LHCN-M2 (cell line): ENCODE measurements at places on chromosomes 4 and X.

DNA sequence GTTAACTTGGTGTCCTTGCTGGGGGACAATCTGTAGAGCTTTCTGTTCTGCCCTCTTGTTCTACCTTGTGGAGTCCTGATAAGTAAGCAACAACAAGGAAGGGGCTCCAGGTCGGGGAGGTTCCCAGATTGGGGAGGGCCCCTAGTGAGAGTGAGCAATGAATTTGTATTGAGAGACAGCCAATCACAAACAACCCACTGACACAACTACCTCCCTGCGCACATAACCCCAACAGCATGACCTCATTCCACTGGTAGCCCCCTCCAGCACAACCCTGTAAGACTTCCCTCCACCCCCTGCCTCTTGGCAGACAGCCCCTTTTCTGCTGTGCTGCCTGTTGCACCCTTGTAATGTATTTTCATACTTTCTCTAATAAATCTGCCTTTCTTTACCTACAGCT, 19.7 kb upstream of the PNPLA4 start:
- DNase-seq = no peak

DNA sequence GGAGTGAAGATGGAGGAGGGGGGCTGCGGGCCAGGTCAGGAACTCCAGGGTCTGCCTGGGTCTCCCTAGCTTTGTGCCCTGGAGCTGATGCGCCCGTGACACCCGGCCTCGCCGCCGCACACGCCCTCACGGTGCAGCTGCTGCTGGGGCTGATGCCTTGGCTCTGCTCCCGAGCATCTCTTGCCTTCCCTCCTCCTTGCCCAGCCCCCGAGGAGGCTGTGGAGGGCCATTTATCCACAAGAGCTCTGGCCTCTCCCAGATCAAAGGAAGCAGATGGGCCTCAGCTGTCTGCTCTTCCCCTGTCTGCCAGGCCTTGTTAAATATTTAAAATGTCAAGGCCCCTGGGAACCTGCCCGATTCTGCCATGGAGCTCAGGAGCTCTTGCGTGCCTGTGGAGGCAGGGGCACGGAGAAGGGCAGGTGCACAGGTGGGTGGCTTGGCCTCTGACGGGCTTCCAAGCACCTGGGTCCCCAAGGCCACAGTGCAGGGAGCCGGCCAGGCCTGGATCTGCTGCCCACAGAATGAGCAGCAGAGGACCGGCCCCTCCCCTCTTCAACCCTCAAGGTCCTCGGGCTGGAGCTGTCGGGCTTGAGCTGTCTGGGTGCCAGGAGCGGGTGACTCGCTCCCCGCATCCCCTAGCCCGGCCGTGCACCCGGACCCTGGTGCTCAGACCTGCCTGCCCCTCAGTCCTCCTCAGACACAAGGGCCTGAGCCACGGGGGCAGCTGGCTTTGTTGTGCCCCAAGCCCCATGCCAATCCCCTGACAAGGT, 20.3 kb downstream of the ATP2B3 start:
- DNase-seq = peak; percentile 19

DNA sequence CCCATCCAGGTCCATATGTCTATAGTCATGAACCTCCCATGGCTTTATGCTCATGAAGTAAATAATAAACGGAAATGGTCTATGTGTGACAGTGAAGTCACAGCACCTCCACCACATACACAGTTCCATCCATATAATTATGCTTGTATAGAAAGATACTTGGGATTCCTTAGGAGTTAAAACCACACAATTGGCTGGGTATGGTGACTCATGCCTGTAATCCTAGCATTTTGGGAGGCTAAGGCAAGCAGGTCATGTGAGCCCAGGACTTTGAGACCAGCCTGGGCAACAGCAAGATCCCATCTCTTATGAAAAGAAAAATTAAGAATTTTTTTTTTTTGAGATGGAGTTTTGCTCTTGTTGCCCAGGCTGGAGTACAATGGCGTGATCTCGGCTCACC, 55.6 kb upstream of the RBM47 start:
- peak; percentile 47 for DNase-seq

DNA sequence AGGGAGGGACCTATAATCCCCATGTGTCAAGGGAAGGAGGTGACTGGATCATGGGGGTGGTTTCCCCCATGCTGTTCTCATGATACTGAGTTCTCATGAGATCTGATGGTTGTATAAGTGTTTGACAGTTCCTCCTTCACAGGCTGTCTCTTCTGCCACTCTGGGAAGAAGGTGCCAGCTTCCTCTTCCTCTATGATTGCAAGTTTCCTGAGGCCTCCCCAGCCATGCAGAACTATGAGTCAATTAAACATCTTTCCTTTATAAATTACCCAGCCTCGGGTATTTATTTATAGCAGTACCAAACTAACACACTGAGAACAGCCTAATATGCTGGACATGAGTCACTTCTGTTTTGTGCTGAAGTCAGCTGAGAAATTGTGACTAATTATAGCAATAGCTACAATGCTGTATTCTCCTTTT, 656.9 kb upstream of the CPEB2 start:
- DNase-seq = peak; percentile 82

DNA sequence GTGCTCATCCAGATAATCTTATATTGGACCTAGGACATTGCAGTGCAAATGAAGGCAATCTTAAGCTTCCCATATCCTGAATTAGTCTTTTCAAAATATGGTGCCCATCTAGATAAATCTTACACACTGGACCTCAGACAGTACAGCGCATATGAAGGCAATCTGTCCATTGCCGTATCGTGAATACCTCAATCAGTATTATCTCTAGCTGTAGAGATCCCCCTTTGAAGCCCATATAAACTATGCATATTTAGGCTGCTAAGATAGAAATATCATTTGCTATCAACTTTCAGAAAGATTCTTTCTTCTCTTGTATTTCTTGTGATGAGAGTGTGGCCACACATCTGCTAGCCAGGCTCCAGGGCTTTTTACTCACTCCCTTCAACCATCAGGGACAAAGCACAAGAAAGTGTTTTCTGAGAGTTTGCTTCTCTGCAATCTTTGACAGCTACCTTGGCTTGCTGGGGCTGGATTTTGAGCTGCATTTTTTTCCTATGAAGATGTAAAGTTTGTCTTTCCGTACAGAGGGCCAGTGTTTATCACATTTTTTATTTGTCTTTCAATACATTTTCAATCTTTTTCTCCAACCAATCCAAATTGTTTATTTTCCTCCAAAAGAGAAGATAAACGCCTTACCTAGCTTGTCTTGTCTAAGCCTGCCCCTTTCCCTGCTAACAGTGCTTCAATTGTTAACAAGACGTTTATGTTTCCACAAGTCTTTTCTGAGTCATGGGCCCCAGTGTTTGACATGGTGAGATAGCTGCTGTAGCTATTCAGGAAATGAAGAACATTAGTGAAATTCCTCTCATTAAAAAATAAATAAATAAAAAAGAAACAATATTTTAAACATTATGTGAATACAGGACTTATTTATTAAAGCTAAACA, 57.6 kb upstream of the FAT1 start:
- peak; percentile 48 for DNase-seq

DNA sequence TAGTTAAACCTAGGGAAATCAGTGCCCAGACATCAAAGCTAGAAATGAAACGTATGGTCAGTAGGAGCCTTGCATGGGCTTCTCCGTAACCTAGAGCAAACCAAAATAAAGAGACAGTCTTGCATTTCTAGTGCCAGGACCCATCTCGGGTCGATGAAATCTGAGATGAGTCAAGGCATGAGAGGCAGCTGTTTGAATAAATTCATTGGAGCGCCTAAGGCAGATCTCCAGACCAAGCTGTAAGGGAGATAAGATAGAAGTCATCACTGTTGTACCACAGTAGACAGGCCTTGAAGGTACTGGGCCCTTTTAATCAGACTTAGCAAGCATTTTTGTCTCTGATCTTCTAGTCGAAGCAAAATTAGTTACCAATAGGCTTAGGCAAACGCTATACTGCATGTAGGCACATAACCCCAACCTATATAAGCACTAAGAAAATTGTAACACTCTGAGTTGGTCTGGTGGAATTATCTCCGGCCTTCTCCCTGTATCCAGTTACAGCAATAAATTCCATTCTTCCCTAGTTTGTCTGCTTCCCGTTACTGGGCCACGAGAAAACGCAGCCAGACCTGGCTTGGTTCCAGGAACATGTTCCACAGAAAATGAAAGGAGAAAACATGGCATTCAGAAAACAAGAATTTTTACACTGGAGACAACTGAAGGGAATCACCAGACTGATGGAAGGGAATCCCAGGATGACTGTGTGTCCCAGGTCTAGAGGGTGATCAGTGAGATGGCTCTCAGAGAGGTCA, 21.1 kb upstream of the PAPSS1 start:
- DNase-seq = peak; percentile 84

GRCh38 chrX:81238166-81238565, 36.3 kb downstream of the SH3BGRL start:
- DNase-seq = no peak

DNA sequence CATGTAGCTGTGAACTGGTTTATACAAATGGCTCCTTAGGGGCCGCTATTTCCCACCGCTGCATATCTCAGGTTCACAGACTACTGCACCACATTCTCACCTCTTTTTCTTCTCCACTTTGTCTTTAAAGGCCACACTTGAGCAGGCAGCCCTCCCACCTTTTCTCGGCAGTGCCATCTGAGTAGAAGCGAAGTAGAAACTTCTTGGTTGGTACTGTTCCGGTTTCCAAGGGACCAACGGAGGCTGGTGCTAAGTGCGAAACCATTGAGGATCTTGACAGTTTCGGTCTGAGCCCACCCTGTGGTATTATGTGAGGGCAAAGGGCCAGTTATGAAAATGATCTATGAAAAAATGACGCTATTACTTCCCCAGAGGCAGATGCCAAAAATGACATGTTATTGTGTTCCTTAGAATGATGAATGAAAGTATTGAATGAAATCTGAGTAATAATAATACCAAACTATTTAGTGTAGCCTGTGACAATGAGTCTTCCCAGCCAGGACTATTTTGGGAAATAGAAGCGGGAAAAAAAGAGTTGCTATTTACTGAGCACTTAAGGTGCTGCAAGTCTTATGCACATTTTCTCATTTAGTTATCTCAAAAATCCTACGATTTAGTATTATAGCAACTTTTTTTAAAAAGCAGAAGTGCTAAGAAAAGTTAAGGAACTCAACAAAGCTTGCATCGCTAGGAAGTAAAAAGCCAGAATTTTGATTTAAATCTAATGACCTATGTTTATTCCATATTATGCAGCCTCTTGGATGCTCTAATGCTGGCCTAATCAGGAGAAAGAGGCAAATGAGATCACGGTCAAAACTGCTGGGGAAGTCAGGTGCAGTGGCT, 29.6 kb upstream of the CHRNA9 start:
- DNase-seq = no peak

DNA sequence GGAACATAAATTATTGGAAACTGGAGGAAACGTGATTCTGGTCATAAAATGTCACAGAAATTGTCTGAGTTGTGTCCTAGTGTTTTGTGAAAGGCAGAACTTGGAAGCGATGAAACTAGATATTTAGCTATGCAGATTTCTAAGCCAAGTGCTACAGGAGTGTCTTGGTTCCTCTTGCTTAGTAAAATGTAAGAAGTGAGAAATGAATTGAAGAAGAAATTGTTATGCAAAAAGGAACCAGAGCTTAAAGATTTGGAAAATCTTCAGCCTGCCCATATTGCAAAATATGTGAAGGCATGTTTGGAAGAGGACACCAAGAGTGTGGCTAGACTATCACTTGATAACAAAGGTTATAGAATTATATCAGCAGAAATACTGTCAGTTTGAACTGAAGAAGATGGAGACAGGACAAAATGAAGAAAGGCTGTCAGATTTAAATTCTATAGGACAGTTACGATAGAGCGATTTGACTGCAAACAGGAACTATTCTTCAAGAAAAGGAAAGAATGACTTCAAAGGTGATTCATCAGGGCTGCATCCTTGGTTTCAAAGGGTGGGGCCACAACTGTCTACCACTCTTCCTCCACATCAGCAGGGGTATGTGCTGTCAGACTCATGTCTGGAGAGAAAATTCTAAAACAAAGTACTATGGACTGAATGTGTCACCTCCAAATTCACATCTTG, 9.4 kb upstream of the CDS1 start:
- peak; percentile 18 for DNase-seq

- DNase-seq = no peak
Observed at GRCh38 chrX:136679531-136679930, 31.6 kb downstream of the CD40LG start.

GRCh38 chrX:38055170-38055847, 49.0 kb downstream of the SYTL5 start:
- peak; percentile 68 for DNase-seq

DNA sequence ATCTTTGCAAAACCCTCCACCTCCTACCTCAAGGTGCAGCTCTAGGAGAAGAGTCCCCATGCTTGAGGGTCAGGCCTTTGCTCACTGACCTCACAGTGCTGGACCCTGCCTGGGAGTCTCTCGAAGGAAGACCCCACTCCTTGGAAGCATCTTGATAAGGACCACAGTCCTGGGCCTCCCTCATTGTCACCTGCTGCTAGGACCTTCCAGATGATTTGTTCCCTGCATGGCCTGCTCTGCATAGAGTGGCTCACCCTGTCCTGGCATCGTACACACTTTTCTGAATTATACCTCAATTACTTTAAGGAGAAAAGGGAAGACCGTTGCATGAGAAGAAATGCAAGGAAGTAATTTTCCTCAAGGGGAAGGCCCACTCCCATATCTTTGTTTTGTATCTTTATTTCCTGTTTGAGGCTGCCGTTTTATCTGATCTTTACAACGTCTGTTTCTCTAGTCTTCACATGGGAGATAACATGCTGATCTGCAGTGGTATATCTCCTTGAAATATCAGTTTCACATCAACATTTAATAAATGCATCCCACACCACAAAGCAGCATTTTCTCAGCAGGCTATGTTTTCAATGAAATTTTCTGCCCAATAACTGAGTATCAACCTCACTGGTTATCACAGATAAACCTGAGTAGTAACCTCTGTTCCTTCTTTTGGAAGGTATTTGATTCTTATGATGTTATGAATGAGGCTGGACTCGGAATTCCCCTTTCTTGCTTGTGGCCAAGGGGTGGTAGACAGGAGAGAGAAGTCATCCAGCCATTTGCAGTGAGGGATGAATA, 15.0 kb upstream of the AKAP17A start:
- no peak for DNase-seq

- peak; percentile 9 for DNase-seq
Observed at GRCh38 chr4:244471-244870, 60.8 kb downstream of the ZNF732 start.

DNA sequence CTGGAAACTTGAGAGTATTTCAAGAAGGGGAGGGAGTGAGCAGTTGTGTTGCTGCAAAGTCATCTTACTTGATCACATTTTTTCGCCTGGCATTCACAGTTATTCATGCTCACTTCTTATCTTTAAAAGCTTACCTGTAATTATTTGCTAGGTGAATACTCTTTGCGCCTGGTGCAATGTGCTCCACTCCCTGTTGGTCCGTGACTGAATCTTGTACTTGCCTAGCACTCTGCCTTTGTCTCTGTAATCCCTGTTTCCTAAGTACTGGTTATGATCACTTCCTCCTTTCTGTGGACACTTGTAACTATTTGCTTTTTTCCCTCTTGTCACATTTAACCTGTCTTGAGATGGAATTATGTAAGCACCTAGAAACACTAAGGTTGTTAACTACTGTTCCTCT, 5.8 kb downstream of the BMP2K start:
- DNase-seq = no peak

DNA sequence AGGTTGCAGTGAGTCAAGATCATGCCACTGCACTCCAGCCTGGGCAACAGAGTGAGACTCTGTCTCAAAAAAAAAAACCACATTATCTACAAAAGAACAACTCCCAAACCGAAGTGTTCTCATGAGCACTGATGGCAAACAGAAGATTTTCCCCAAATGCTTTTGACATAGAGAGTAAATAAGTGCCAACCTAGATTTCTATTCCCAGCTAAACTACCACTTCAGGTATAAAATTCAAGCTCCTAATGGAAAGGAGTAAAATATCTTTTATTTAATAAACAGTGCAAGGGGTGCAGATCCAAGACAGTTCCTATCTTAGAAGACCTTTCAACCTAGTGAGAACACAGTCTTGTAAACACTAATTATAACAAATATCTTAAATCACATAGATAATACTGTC, 170.3 kb downstream of the TENM3 start:
- no peak for DNase-seq
